ENCODE measurements at places on chromosomes 2 and 18. TPM values are rescaled to one million over a fixed set of nuclear protein-coding genes. Genes with fewer than 3 reads are reported as not detected.

The CXCR1 gene
- not detected for total RNA-seq

The GALNT13 gene
- total RNA-seq: not detected

The TEX44 gene
- not detected for total RNA-seq

The HOXD13 gene
- not detected for total RNA-seq

The PRSS56 gene
- total RNA-seq: not detected

The GLS gene
- 324 TPM for total RNA-seq

The SERPINB11 gene
- total RNA-seq: not detected

The ABCG8 gene
- total RNA-seq: not detected

The PIGN gene
- total RNA-seq: 8.1 TPM

The LRATD1 gene
- 1.2 TPM for total RNA-seq

The DOK6 gene
- 0.09 TPM for total RNA-seq

The TRABD2A gene
- 0.34 TPM for total RNA-seq

The CMPK2 gene
- 10.7 TPM for total RNA-seq

GRCh38 chr2:220228310-220229006 lies 601.0 kb downstream of the SLC4A3 start:
- peak; percentile 98 for DNase-seq

DNA sequence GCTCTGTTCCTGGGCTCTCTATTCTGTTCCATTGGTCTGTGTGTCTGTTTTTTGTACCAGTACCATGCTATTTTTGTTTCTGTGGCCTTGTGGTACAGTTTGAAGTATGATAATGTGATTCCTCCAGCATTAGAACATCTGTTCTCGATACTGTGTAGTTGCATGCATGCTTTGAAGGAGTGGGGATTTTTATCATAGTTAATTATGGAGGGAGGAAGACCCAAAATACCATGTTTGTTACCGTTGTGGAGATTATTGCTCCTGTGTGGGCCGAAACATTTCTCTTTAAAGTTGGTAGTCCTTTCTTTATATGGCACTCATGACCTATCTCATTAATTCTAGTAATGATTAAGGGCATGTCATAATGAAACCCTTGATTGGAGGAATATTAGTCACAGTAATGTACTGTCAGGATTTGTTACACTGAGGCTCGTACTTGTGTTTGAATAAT lies 87.6 kb downstream of the TTC27 start:
- no peak for DNase-seq

GRCh38 chr2:230068651-230069055 lies at the start of gene SLC16A14:
Gene SLC16A14, minus strand, starts transcription at chr2:230068924. Its CDS starts 9,572 bp downstream, at chr2:230059352.
- peak; percentile 50 for DNase-seq

GRCh38 chr2:47899915-47900816 lies 6.1 kb downstream of the FBXO11 start:
- no peak for DNase-seq

GRCh38 chr2:96964221-96964905 lies 22.0 kb downstream of the FAM178B start:
- no peak for DNase-seq

DNA sequence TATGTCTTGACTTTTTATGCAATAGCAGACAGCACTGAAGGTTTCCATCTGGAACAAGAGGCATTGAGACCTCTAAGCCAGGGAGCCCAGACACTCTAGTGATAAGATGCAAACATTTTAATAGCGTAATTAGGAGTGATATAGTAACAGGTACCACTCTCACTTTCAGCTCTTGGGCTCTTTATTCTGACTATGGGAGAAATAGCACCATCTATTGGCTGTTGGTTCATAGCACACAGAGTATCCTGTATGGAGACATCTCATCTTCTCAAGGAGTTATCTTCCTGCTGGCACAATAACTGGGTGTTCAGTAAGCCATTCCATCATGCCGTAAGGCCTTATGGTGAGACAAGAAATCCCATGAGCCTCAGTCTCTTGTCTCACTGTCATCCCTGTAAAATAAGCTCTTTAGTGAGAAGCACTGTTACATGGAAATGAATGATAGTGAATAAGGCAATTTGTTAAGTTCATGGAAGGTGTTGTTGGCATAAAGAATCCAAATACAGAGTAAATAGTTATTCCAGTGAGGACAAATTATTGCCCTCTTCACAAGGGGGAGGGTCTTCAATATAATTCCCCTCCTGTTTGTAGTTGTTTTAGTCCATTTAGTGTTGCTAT lies 48.3 kb downstream of the THUMPD2 start:
- peak; percentile 22 for DNase-seq

DNA sequence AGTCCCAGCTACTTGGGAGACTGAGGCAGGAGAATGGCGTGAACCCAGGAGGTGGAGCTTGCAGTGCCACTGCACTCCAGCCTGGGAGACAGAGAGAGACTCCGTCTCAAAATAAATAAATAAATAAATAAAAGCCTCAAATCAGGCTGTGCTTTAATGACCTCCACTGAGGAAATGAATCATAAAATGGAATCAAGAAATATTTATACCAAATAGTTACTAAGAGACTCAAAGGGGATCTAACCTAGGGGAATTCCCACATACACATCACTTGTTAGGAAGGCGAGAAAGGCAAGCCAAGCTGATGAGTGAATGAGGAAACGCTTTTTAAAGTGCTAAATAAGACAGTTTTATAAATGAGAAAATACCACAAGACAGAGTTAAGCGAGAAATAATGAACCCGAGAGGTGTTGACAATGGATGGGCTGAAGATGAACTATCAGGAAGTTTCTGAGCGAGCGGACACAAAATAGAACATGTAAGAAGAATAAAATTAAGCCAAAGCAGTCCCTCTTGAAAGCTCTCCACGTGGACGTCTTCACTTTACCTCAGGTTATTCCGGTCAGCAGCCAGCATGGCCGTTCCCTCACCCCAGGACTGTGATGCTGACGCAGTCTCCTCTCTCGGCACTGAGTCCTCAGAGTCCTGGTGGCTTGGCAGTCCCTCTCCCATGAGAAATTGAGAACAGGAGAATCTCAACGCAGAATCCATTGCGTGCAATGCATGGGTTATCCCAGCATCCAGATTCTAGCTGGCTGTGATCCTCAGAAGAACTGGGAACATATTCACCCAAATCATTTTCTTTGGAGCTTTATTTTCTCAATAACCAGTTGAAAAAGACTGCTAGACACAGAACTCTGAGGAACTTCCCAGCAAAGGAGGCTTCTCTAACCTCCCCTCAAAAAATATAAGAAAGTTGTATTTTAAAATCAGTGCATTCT lies 22.3 kb downstream of the PXDN start:
- peak; percentile 93 for DNase-seq

- DNase-seq: no peak
Measured at GRCh38 chr2:183718246-183718645, 594.0 kb downstream of the NUP35 start.

DNA sequence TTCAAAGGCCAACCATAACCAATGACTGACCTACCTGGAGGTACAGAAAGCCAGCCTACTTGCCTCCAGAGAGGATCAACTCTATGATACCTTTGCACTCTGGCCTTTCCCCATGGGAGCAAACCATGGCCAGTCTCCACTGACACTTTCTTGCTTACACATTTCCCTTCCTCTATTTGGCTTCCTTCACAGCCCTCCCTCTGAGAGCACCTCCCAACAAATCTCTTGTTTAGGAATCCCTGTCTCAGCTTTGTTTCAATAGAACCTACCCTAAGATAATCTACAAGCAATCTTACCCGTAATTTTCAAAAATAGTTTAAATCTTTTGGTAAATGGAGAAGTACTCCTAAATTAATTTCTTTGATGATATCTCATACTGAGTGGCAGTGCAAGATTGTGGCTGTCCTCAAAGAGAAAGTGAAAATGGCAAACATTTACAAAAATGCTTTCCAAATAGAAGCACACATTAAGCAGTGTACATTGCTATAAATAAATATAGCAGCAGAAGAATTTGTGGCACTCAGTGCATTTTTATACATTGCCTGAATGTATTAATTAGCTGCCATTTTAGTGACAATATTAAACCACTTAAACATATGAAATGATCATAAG lies 140.6 kb downstream of the CCDC148 start:
- no peak for DNase-seq

GRCh38 chr2:156536534-156536933 lies 100.4 kb downstream of the GPD2 start:
- DNase-seq: no peak

DNA sequence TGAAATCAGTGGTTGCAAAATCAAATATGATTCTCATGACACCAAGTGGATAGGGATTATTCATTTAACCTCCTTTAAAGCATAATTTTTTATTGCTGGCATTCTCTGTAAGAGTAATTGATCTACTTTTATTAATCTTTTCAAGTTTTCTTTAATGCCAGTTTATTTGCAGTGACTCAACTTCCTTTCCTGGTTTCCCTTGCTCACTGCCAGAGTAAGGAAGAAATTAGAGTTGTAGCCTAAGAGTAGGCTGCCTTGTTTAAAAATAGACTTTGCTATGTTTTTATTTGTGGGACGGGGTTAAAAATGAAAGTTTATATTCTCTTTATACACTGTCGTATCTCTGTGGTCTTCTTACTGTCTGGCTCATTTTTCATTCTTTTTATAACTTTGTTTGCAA lies 148.6 kb downstream of the WDR7 start:
- no peak for DNase-seq

DNA sequence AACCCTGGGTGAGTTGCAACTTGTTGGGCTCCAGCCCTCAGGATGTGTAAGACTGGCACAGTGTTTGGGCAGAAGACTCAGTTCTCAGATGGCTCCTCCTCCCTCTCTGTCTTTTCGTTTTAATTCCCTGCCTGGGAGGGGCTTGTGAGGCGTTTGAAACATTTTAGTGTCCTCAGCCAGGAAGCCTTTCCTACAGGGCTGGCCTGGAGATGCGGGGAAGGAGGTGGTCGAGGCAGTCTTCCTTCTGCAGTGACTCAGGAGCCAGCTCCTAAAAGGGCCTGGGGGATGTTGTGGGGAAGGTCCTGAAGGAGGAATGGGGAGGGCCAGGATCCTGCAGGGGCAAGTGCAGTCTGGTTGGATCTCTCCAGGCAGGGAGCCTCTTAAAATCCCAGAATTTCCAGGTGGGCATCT lies 22.1 kb upstream of the IGFBP5 start:
- DNase-seq: no peak

- no peak for DNase-seq
Measured at GRCh38 chr2:173947131-173947530, 18.0 kb downstream of the SP3 start.

- DNase-seq: no peak
Measured at GRCh38 chr18:48028696-48029095, 98.2 kb upstream of the SMAD2 start.

GRCh38 chr18:43283299-43283698 lies 6.0 kb upstream of the SYT4 start:
- no peak for DNase-seq

DNA sequence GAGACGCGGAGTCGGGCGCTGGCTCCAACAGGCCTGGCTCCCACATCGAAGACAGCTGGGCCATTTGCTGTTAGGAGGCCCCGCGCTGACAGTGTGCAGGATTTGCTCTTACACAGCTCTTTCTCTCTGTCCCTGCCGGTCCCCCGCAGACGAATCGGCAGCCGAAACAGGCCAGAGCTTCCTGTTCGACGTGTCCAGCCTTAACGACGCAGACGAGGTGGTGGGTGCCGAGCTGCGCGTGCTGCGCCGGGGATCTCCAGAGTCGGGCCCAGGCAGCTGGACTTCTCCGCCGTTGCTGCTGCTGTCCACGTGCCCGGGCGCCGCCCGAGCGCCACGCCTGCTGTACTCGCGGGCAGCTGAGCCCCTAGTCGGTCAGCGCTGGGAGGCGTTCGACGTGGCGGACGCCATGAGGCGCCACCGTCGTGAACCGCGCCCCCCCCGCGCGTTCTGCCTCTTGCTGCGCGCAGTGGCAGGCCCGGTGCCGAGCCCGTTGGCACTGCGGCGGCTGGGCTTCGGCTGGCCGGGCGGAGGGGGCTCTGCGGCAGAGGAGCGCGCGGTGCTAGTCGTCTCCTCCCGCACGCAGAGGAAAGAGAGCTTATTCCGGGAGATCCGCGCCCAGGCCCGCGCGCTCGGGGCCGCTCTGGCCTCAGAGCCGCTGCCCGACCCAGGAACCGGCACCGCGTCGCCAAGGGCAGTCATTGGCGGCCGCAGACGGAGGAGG lies 3.5 kb downstream of the GDF7 start:
- DNase-seq: no peak

GRCh38 chr2:39179974-39180960 lies 59.4 kb upstream of the SOS1 start:
- DNase-seq: no peak

DNA sequence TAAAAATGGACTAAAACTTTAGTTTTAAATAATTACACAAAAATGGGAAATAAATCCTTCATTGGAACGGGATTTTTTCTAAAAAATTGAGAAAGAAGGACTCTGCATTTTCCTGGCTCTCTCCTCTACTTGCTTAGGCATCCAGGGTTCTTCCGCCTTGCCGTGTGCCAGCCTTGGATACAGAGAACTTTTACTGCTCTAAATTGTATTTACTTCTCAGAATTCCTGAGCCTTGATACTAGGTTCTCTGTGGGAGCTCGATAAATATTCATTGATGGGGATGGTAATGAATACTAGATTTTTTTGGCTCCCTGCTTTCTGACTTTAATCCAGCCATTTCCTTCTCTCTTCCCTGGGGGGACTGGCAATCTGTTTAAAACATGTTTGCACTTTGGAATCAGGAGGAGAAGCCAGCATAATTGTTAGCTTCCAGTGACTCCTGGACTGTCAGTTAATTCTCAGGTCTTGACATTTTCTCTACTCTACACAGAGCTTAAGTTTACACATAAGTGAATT lies 746.1 kb upstream of the LRRTM1 start:
- DNase-seq: no peak

DNA sequence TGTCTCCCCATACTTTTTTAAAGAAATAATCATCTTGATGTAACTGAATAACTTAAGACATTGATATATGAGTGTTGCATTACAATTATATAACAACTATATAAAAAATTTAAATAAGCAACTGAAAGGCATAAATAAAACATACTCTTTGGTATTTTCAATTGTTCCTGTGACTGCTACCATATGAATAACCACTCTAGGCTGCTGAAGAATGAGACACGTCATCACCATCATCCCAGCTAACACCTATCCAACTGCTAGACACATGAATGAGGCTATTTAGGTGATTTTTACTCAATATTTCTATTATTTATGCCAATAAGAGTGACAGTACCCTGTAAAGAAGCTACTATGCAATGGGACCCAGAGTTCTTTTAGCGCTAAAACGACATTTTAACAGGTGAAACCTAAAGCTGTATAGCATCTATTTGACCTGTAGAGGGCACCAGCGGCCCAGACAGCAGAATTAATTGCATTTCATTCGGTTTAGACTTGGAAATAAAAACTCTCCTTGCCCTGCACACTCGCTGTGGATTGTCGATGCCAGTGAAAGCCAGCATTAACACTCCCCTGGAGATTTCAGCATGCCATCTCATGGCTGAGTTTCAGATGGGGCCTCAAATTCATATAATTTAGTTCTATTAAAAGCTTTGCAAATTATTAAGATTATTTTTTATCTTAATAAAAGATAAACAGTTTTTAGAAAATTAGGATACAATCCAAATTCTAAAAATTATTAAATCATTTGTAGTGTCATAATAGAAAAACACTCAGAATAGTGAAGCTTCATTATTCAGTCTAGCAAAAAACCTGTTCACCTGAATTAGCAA lies 89.4 kb upstream of the MAP2 start:
- no peak for DNase-seq

GRCh38 chr2:97617911-97618310 lies 28.0 kb upstream of the COX5B start:
- no peak for DNase-seq

GRCh38 chr2:43846140-43846793 lies 7.5 kb downstream of the ABCG8 start:
- no peak for DNase-seq
